ENCODE measurements at places on chromosomes 2 and 18.

- no peak for DNase-seq
Measured at GRCh38 chr18:79580498-79581171, 99.0 kb upstream of the CTDP1 start.

DNA sequence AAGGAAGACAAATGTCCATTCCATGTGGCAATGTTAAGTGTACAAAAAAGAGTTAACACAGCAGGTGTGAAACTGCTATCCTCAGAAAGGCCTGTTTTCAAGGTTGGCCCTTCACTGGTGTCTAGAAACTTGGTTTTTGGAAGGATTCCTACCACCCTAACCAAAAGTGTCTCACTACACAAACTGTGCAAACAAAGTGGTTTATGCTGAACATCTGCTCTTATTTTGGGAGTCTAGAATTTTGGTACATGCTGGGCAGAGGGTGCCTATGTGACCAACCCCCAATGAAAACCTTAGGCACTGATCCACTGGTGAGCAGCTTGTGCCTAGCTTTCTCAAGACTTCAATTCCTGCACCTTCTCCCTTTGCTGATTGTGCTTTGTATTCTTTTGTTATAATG lies 14.3 kb downstream of the GFPT1 start:
- no peak for DNase-seq

GRCh38 chr18:50560681-50561629 lies 1.1 kb downstream of the MAPK4 start:
- no peak for DNase-seq

GRCh38 chr2:225938991-225939390 lies 539.5 kb downstream of the NYAP2 start:
- DNase-seq = no peak

GRCh38 chr2:2762913-2763312 lies 431.8 kb upstream of the MYT1L start:
- no peak for DNase-seq

GRCh38 chr18:77815666-77816338 lies 566.2 kb downstream of the GALR1 start:
- no peak for DNase-seq

DNA sequence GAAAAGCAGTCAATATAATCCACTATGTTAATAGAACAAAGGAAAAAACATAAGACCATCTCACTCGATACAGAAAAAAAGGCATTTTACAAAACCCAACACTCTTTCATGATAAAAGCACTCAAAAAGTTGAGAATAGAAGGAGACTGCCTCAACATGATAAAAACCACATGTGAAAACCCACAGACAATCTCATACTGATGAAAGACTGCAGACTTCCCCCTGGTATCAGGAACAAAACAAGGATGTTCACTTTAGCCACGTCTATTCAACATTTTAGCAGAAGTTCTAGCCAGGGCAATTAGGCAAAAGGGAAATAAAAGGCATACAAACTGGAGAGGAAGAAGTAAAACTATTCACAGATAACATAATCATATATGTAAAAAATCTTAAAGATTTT lies 285.9 kb downstream of the EIPR1 start:
- no peak for DNase-seq

DNA sequence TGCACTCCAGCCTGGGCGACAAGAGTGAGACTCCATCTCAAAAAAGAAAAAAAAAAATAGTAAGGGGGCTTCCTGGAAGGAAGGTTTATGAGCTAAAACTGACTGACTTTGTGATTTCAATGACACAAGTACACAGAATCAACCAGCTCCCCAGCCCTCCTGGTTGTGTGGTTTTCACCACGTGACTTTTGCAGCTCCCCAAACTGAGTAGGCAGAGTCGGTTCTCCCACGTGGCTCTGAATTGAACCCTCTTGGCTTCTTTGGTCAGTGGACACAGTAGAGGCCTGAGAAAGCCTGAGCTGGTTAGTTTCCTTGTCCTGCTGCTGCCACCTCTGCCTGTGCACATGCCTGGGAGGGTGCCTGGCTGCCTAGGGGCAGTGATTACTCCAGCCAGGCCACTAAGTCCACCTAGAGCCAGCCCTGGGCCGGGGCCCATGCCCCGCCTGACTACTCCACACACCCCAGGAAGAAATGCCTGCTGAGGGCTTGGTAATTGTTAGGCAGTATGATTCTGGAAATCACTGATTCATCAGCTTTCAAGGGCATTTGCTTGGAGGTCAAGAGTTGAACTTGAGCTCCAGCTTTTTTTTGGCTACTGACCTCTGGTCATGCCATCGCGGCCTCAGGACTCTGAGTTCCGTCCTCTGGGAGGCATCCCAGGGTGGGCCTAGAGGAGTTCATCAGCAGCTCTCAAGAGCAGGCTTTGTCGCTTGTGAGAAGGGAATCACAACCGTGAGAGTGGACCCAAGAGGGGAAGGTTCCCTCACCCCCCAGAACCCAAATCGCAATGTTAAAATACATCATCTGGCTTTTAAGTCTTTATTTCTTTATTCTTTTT lies 431.9 kb upstream of the HS6ST1 start:
- DNase-seq = no peak

- DNase-seq = no peak
Measured at GRCh38 chr2:169767243-169767888, 31.3 kb upstream of the SSB start.

- no peak for DNase-seq
Measured at GRCh38 chr18:48831113-48831759, 119.5 kb downstream of the SMAD7 start.

GRCh38 chr18:35000457-35000856 lies 40.8 kb upstream of the MAPRE2 start:
- DNase-seq = no peak

DNA sequence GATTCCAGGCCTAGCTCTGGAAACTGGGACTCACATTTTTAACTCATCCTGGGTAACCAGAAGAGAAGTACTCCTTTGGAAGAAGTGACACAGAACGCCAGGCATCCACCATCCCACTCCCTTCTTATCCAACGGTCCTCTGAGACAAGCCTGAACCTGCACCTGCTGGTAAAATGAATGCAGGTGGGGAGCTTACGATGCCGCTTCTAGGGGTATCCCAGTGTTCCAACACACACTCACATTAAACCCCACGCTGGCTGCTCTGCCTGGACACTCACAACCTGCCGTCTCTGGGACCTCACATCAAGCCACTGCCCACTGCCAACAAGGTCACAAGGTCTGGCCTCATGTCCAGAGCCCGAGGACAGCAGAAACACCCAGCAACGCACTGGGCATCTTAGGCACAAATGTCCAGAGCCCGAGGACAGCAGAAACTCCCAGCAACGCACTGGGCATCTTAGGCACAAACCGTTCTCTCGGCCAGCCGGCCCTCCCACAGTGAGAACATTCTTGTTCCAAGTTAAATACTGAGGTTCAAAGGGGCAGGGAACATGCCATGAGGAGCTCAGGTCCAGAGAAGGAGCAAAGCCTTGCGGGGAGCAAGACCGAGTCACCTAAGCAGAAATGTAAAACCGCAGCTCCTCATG lies 9.9 kb downstream of the SLC66A2 start:
- no peak for DNase-seq

- no peak for DNase-seq
Measured at GRCh38 chr2:167818521-167818920, 428.9 kb downstream of the STK39 start.

DNA sequence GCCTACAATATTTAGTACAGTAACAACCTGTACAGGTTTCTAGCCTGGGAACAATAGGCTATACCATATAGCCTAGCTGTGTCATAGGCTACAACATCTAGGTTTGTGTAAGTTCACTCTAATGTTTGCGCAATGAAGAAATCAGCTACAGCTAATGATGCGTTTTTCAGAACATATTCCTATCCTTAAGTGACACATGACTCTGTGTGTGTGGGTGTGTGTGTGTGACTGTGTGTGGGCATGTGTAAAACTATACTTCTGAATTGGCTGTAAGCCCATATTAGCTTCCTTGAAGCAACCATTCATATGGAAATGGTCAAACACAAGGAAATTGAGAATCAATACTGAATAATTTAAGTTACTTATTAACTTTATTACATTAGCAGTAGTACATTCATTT lies 120.8 kb upstream of the SULT1C3 start:
- no peak for DNase-seq

DNA sequence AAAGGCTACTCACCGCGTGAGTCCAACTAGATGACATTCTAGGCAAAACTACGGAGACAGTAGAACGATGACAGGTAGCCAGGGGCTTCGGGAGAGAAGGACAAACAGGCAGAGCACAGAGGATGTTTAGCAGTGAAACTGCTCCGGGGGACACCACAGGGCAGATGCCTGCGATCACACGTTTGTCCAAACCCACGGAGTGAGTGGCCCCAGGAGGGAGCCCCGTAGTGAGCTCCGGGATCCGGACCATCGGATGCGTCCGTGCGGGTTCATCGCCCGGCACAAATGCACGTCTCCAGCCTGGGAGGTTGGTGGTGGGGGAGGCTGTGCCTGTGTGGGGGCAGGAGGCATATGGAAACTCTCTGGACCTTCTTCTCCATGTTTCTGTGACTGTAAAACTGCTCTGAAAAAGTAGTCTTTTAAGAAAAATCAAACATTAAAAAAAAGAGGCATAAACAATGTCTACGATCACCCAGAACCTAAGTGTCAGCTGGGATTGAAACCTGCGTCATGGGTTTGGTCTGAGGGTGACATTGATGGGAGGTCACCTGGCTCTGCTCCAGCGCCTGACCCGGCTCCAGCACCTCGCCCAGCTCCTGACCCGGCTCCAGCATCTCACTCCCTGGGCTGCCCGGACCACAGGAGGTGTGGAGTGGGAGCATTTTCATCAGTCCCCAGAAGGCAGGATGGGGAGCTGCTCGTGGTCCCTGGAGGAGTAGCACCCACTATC lies 83.0 kb upstream of the CTDP1 start:
- no peak for DNase-seq

GRCh38 chr2:100660851-100661584 lies 98.2 kb downstream of the PDCL3 start:
- no peak for DNase-seq

- DNase-seq = no peak
Measured at GRCh38 chr2:190533175-190533967, 1.2 kb downstream of the NEMP2 start.

DNA sequence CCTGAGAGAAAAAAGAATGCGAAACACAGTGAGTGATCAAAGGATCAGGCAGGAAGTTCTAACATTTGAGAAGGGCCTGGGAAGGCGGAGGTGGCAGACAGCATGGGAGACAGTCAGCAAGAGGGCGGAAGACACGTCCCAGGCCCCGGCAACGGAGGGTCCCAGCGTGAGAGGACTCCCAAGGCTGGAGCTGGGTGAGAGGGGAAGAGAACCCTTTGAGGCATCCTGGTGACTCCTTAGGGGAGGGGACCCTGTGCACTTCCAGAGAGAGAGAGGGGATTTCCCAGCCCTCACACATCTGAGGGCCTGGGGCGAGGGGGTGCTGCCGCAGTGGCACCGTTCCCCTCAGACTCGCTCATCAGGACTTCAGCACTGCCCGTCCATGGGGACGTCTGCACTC lies 133.4 kb downstream of the RTP5 start:
- no peak for DNase-seq

Measured in AG09309 (cell line).